ENCODE measurements at places on chromosomes 4 and X.

- DNase-seq: no peak
Measured at GRCh38 chr4:138788857-138789256, 226.7 kb upstream of the NOCT start.

- DNase-seq: no peak
Measured at GRCh38 chrX:86910602-86911311, 606.8 kb upstream of the KLHL4 start.

GRCh38 chr4:29405116-29405515, 1315.1 kb upstream of the PCDH7 start:
- no peak for DNase-seq

GRCh38 chr4:3393171-3393570, 48.6 kb upstream of the HGFAC start:
- DNase-seq: no peak

DNA sequence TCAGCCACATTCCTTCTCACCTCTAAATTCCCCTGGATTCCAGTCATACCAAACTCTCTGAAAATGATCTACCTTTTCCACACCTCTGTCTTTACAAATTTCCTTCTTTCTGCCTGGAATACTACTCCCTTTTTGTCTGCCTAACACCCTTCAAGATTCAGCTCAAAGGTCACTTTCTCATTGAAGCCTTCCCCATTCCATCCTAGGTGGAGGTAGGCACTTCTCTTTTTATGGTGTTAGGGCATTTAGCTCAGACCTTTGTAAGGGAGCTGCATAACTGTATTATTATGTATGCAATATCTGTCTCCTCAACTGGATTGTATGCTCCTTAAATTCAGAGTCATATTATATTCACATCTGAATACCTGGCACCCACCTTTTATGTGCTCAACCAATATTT, 137.7 kb downstream of the RCHY1 start:
- DNase-seq: no peak

DNA sequence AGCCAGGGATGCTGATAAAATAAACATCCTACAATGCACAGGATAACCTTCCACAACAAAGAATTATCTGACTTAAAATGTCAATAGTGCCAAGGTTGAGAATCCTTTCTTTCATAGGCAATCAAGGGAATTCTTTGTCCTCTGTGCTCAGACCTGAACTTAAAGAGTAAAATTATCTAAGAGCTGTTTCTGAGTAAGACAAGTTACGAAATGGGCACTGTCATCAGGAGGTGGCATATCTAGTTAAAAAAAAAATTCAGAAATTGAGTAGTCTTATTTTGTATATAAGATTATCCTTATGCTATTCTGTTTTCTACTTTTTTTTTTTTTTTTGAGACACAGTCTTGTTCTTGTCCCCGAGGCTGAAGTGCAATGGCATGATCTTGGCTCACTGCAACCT, 3.3 kb upstream of the RAB33B start:
- DNase-seq: no peak

All from activated CD4-positive, alpha-beta T cell treated with anti-CD3 and anti-CD28 coated beads for 1 hour (primary cell).